ENCODE measurements at places on chromosomes 7 and 10. TPM values are rescaled to one million over a fixed set of nuclear protein-coding genes. Genes with fewer than 3 reads are reported as not detected.

DNA sequence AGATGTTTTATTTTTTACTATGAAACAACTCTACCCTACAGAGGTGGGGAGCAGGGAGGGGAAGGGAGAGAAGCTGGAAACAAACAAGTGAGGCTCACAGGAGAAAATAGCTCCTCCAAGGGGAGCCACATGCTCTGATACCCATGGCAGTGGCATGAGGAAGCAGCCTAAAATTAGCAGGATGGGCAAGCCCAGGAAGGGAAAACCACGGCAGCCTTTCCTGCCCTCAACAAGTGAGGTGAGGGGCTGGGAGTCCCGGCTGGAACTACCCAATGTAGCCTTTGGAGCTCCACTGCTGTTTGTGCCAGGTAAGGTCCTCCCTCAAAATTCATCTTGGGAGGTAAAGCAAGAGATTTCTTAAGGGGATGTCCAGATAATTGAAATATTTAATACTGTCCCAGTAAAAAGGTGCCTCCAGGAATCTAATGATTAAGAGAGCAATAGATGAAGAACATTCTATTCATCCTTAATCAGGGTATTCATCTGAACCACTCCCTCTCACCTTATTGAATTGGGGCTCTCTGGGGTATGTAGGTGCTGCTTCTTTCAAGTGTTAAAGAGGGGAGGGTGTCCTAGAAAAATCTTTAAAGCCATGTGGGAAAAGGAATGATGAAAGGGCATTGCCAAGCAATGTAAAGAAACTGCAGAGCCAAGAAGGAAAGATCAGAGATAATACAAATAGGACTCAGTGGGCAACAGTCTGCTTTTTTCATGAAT, 12.8 kb upstream of the HERC4 start:
- DNase-seq, result no peak

- peak; percentile 98 for DNase-seq
Observed at GRCh38 chr10:108358912-108359311, 1194.4 kb upstream of the SORCS1 start.

DNA sequence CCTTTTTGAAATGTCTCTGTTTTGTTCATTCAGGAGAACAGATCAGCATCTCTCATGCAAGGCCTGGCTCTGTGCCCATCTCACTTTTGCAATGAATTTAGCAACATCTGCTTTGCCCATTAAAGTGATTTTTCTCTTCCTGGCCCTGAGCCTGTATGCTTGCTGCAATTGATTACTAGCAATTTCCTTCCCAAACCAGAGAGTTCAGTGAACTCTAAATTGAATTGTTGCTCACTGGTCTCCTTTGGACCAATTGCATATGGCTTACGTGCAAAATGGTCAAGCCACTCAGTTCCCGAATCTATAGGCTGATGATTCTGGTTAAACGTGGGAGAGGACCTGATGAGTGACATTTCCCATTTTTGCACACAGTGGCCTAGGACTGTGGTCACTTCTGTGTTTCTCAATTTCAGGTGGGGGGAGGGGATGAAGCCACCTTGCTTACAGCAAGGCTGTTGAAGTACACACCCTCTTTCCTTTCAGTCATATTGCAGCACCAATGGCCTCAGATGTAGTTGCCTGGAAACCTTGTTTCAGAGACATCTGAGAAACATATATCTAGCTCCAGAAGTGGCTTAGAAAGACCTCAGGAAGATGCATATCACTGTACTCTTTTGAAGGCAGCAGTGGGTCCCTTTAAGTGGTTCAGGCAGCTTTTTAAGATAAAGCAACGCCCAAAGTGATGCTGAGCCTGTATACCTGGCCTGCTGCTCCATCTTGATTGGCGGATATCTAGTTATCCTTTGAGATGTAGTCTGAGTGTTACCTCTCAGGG, 201.4 kb downstream of the PTEN start:
- peak; percentile 67 for DNase-seq

GRCh38 chr7:144827621-144828020, 8.2 kb downstream of the TPK1 start:
- DNase-seq, result peak; percentile 48

GRCh38 chr7:26447116-26447515, 155.5 kb downstream of the SNX10 start:
- no peak for DNase-seq

DNA sequence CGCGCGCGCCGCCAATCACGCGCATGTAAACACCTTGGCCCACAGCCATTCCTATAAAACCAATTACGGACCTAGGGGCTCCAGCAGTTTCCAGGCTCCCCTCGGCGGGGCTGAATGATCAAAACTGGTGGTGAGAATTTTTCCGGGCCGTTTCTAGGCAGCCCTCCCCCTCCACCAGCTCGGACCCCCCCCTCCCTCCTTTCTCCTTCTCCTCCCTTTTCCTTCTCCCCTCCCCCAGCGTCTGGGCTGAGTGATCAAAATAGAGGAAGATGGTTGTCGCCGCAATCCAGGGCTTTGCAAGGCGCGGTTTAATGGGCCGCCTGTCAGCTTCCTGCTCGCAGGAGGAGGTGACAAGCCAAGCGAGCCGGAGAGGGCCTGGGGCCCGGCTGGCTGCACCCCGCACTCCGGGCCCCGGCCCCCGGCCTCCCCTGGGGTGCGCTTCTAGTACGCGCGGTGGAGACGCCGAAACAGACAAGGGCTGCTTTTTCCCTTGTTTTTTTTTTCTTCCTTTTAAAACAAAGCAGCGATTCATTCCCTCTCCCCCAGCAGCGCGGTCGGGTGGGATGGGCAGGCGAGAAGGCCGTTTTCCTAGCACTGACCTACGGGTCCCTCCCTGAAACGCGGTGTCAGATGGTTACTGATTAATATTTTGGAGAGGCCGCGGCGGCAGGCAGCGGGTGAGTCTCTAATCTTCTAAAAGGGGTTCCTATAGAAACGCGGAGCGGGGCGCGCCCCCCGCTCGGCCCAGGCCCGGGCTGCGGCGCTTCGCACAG, 528 bp upstream of the TNRC18 start:
- peak; percentile 100 for DNase-seq

DNA sequence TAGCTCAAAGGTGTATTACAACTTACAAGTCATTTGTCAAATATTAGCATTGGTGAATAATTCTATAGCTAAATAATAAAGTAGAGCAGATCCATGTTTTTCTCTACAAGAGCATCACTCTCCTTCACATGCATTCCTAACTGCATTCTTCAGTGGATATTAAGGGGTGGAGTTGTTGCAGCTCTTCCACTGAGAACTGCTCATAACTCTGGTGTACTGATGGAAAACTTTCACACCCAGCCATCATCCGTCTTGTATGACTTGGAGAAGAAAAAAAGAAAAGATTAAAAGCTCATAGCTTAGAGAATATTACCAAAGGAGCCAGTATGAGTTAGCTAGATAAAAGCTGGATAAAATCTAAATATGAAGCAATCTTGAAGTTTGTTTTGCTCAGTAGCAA, 10.2 kb upstream of the FAM13C start:
- DNase-seq, result peak; percentile 51

GRCh38 chr7:141184532-141185190, 110.8 kb downstream of the TMEM178B start:
- DNase-seq, result no peak

- no peak for DNase-seq
Observed at GRCh38 chr10:130777507-130778165, 533.9 kb downstream of the TCERG1L start.

- DNase-seq, result no peak
Observed at GRCh38 chr10:61742812-61743211, 80.1 kb downstream of the CABCOCO1 start.

GRCh38 chr7:142815134-142815533, 39.7 kb upstream of the EPHB6 start:
- no peak for DNase-seq

- no peak for DNase-seq
Observed at GRCh38 chr7:98321301-98321700, 39.8 kb downstream of the BRI3 start.

DNA sequence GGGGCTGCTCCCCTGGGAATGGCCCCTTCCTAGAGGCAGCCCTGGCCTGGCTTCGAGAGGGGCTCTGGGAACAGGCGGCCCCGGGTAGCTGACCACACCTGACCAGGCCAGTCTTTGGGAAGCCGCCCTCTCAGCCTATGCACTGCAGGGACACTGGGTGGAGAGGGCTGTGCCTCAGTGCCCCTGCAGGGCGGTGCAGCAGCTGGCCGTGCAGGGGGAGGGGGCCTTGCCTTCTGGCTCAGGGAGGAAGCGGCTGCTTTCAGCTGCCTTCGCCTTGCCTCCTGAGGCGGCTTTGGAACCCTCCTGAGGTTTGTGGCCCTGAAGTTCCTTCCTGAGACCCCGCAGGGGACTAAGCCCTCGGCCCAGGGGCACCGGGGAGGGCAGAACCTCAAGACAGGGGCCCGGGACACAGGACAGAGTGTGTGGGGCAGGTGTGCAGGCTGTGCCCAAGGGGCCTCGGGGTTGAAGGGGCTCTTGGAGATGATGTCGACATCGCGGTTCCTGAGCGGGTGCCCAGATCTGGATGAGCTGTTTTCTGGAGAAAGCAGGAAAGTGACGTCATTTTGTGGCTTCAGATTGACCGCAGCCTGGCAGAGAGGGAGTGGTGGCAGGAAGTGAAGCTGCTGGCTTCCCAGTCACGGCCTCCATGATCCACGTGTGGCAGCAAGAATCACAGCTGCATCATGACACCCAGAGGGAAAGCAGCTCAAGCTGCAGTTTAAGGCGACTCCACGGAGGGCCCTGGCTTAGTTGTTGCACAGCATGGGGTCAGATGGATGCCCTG, 17.7 kb downstream of the ADAM8 start:
- DNase-seq, result peak; percentile 100

- DNase-seq, result no peak
Observed at GRCh38 chr10:77782328-77783061, 144.1 kb downstream of the DLG5 start.

GRCh38 chr7:112707655-112708054, 82.5 kb downstream of the TMEM168 start:
- DNase-seq, result no peak

The C7orf57 gene
- not detected for polyA plus RNA-seq

The UCN3 gene
- not detected for polyA plus RNA-seq

The IDI2 gene
- not detected for polyA plus RNA-seq

The GIMAP2 gene
- 0.13 TPM for polyA plus RNA-seq

The OGDHL gene
- polyA plus RNA-seq, result not detected

The PON1 gene
- not detected for polyA plus RNA-seq

The HERPUD2 gene
- 22.7 TPM for polyA plus RNA-seq

The EN2 gene
- polyA plus RNA-seq, result not detected

The CYP51A1 gene
- 67.2 TPM for polyA plus RNA-seq
